Fibroblast of pulmonary artery (primary cell): ENCODE measurements at places on chromosomes 7 and 10.

DNA sequence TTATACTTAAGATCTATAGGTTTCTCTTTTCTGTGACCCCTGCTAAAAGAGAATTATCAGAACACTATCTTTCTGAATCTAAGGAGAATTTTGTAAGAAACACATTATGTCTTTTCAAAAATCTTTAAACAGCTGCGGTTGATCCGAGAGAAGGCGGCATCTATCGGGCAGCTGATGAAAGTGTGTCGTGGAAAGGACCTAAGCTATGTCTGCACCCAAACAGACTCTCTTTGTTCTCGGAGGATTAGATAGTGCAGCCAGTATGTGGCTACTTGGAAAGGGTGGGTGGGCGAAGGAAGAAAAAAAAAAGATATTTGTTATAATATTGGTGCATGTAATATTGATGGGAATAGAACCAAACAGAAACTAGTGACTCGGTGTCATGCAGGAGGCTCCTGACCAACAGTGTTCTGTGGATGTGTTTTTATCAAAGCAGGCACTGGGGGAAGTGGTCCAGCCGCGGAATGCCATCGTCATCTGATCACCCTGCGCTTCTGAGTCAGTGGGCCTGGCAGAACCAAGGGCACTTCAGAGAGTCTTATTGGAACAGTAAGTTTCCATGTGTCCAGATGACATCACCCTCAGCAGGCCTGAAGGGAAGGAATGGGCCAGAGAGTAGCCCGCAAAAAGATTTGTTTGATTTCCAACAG is 509.7 kb upstream of the AKR1E2 start:
- peak; percentile 80 for DNase-seq

DNA sequence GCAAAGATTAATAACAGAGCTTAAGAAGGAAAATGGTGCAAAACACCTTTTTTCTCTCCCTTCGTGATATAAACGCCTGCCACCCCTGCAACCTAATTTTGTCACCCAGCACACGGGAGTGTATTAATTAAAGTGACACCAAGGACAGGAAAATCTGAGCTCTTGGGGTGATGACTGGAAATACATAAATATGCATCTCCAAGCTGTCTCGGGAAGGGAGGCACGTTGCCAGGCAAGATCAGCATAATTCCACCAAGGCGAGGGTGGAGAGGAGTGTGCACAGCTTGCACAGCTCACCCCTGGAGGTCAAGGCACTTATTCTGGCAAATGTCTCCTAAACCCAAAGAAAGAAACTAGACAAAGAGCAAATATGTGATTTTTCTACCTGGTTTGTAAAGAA is 700.9 kb downstream of the GRID1 start:
- DNase-seq: no peak

GRCh38 chr10:6128591-6129251 is 39.9 kb downstream of the RBM17 start:
- DNase-seq: peak; percentile 51

DNA sequence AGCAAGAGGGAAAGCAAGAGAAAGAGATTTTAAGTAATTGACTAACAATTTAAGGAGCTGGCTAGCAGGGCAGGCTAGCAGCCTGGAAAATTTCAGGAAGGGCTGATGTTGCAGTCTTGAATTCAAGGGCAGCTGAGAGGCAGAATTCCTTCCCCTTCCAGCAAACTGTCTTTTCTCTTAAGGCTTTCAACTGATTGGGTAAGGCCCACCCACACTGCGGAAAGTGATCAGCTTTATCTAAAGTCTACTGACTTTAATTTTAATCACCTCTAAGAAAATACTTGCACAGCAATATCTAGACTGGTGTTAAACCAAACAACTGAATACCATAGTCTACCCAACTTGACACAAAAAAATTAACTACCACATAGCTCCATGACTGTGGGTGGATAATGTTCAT is 303.9 kb downstream of the FZD1 start:
- no peak for DNase-seq

- DNase-seq: peak; percentile 79
Measured at GRCh38 chr10:44576702-44577191, 191.8 kb upstream of the CXCL12 start.

DNA sequence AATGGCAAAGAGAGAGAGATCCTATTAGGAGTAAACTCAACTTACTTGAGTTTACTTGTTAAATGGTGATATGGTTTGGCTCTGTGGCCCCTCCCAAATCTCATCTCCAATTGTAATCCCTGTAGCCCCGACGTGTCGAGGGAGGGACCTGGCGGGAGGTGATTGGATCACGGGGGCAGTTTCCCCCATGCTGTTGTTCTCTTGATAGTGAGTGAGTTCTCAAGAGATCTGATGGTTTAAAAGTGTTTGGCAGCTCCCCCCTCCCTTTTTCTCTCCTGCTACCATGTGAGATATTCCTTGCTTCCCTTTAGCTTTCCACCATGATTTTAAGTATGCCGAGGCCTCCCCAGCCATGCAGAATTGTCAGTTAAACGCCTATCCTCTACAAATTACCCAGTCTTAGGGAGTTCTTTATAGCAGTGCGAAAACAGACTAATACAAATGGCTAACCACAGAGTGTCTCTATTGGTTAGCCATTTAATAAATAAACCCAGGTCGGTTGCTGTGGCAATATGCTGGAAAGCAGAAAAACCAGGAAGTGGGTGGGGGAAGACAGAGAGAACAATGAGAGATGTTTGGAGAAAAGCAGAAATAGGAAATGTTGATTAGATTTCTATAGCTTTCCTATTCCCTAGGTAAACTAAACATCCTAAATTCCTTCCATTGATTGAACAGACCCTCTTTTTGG is 3.0 kb upstream of the STMP1 start:
- peak; percentile 41 for DNase-seq

DNA sequence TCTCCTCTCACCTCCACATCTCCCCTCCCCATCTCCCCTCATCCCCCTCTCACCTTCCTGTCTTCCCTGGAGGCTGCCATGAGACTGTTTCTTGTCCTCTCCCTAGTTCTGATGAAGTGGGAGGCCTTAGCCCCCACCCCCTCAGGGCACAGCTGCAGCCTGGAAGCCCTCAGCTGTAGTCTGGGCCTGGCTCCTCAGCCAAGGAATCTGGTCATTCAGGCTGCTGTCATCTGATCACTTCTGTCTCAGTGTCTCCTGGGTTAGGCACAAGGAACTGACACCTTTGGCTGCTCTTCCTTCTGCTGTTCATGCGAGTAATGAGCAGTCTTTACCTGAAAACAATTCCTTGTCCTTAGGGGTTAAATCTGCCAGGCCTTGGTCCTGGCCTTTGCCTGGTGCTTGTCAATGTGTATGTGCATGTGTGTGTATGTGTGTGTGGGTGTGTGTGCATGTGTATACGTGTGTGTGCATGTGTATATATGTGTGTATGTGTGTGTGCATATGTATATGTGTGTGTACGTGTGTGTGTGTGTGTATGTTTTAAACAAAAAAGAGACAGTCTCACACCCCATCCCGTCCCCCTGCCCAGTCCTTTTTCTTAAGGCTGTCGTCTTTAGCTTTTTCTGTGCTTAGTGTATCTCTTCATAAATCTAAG is 153.5 kb upstream of the TMEM72 start:
- DNase-seq: no peak

GRCh38 chr10:125057158-125058001 is 103.0 kb downstream of the CTBP2 start:
- DNase-seq: peak; percentile 98

DNA sequence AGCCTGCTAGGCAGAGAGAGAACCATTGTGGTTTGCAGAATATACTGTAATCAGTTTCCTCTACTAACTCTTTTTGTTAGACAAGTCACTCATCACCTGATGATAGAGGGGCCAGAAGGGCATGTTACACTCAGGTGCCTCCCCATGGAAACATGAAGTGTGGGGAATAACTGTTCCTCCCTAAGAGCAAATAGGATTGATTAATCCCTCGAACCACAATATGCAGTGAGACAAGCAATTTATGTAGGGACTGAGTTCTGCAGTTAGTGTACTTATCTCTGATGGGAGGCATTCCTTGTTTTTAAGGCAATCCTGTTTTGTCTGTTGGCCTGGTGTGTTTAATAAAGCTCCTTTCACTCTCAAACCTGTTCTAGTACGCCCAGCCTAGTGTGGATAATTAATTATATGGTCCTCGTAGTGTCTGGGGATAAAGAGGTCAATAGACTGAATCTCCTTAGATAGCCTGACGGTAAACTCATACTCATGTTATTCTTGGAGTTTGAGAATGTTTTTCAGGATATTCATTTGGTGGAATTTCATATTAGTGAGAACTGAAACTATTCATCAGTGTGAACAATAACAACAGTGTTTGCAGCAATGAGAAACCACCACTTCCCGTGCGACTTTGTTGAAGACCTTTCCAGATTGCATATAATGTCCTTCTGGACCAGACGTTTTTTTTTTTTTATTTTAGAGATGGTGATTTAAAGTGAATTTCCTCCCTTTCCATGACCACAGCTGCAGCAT is 344.8 kb upstream of the FZD8 start:
- DNase-seq: no peak

GRCh38 chr7:149319376-149319775 is 57.4 kb downstream of the ZNF783 start:
- no peak for DNase-seq

DNA sequence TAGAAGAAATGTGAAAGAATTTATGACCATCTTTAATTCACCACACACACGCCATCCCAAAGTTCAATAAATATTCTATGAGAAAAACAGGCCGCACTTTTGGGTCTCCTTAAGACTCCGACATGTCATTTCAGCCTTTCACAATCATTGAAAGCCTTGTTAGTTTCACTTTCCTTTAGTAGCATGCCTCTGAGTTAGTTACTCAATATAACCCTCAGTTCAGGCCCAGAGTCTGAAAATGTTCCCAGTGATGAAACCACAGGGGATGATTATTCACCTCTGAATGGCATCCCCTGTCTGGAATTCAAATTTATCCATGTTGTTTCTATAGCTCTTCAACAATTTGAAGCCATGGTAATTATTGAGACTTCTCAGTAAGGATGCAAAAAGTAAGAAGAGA is 278.1 kb upstream of the NRP1 start:
- peak; percentile 70 for DNase-seq

- DNase-seq: peak; percentile 35
Measured at GRCh38 chr10:100501423-100501822, 18.2 kb downstream of the SEC31B start.

DNA sequence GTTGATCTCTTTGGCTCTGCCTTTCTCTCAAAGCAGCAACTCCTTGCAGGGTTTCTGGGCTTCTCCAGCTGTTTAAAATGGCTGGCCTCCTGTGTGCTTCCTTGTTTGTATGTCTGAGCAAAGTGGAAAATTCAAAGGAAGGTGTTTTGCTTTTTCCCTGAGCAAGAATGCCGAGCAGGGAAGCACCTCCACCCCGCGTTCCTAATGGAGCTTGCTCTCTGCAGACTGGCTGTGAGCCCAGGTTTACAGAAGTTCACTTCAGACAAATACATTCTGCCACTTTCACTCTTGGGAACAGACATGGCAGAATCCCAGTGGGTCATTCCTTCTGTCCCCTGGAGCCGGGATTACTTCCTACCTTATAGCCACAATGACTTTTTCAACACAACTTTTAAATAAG is 181.8 kb upstream of the AGK start:
- no peak for DNase-seq

DNA sequence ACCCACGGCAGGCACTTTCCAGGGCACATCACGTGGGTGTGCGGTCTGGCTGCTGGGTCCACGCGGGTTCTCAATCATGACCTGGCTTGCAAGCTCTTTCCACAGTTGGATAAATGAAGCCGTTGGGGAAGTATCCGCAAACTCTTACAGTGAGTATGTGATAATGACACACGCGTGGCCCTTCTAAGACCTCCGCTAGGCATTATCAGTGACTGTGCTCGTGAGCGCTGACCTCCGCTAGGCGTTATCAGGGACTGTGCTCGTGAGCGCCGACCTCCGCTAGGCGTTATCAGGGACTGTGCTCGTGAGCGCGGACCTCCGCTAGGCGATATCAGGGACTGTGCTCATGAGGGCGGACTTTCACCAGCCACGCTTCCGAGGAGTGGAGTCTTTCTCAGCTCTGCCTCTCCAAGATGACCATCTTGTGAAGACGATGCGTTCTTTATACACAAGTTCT is 107.0 kb downstream of the WDR37 start:
- DNase-seq: no peak

- no peak for DNase-seq
Measured at GRCh38 chr10:129131457-129132132, 335.4 kb upstream of the MGMT start.

DNA sequence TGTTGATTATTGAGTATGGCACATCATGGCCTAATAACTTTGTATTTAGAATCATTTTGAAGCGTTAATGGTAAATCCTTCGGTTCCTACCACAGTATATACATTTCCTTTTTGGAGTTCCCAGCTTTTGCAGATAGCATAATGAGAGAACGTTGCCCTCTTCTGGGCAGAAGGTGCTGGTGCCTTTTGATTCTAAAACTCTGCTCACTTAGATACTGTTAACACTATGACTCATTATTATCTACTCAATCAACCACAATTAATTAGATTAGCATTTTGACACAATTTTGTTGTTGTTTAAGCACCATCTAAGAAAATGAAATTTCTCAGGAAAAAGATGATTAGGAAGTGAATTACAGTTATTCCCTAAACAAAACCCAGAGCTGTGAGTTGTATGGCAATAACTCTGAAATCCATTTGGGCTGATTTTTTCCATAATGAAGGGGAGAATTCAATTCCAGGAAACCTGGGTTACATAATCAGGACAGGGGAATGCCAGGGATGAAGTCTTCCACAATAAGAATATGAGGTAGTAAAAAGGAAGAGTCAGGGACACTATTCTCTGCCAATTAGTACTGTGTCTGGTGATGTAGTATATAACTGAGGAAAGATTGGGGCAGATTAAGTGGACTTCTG is 11.5 kb upstream of the DLD start:
- DNase-seq: peak; percentile 76

- DNase-seq: peak; percentile 70
Measured at GRCh38 chr10:73837072-73837471, 25.7 kb upstream of the NDST2 start.

GRCh38 chr10:102900006-102900405 is 18.1 kb upstream of the CNNM2 start:
- DNase-seq: no peak

GRCh38 chr10:72740528-72740927 is 48.6 kb downstream of the MCU start:
- DNase-seq: peak; percentile 42

- peak; percentile 88 for DNase-seq
Measured at GRCh38 chr10:91590142-91590903, 42.5 kb downstream of the PPP1R3C start.

- DNase-seq: no peak
Measured at GRCh38 chr10:5036511-5036910, 32.9 kb upstream of the AKR1C2 start.

DNA sequence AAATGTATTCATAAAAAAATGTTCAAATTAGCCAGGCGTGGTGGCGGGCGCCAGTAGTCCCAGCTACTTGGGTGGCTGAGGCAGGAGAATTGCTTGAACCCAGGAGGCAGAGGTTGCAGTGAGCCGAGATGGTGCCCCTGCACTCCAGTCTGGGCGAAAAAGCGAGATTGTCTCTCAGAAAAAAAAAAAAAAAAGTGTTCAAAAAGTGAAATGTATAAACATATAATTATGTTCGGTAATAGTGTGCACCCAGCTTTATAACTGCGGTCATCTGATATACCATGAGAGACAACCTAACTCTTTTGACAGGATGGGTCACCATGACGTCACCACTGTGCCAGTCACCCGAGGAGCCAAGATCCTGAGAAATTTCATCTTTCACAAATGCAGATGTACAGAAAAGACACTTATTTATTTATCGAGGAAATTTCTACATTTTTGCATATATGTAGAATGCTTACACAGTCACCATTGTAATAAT is 594 bp upstream of the RP9 start:
- DNase-seq: no peak

- DNase-seq: no peak
Measured at GRCh38 chr7:54864663-54865062, 105.7 kb upstream of the SEC61G start.
